ENCODE measurements at places on chromosomes 4 and X. TPM values are rescaled to one million over a fixed set of nuclear protein-coding genes. Genes with fewer than 3 reads are reported as not detected.

The ZCCHC18 gene
- not detected for total RNA-seq

The PABPC4L gene
- total RNA-seq: 0.05 TPM

The ARMCX1 gene
- total RNA-seq: 0.34 TPM

The TMPRSS11D gene
- total RNA-seq: not detected

The KLHL34 gene
- total RNA-seq: not detected

The TCEAL4 gene
- total RNA-seq: 165 TPM

The ABLIM2 gene
- total RNA-seq: 4.4 TPM

The CLCN4 gene
- total RNA-seq: 3.3 TPM

The HSFX2 gene
- 0.27 TPM for total RNA-seq

The PLAC1 gene
- 0.71 TPM for total RNA-seq

The HSFX3 gene
- not detected for total RNA-seq

The CNKSR2 gene
- total RNA-seq: 1.8 TPM

The KLHL13 gene
- total RNA-seq: 0.22 TPM

The PHEX gene
- total RNA-seq: 0.34 TPM

The MCUB gene
- 18.1 TPM for total RNA-seq

The ERVMER34-1 gene
- 0.49 TPM for total RNA-seq

The MAGEA2B gene
- total RNA-seq: not detected

The CCNA2 gene
- 43.1 TPM for total RNA-seq

The EDA2R gene
- 12.4 TPM for total RNA-seq

The VSIG4 gene
- total RNA-seq: not detected

The OPN1MW gene
- not detected for total RNA-seq

The GUCY1A1 gene
- total RNA-seq: not detected

The VCX3A gene
- total RNA-seq: not detected

The HMX1 gene
- 0.19 TPM for total RNA-seq

All from A549 treated with Mapracorat at 1 μM for 4 hours (cell line).